Esophagus muscularis mucosa (tissue), 4 donors: ENCODE measurements at places on chromosomes 2 and 18. TPM values are rescaled to one million over a fixed set of nuclear protein-coding genes. Genes with fewer than 3 reads are reported as not detected.

Gene ADD2
- 8.6 TPM for total RNA-seq

Gene SCN1A
- under 0.01 TPM for total RNA-seq

Gene LRRC30
- total RNA-seq, result not detected

Gene NGEF
- 0.98 TPM for total RNA-seq

Gene ANKRD29
- total RNA-seq, result 7.8 TPM

Gene ZCCHC2
- total RNA-seq, result 26.1 TPM

Gene ST8SIA3
- total RNA-seq, result 0.06 TPM

Gene RIT2
- total RNA-seq, result not detected

Gene TGFBRAP1
- 24.0 TPM for total RNA-seq

Gene ADAM23
- 3.0 TPM for total RNA-seq

Gene STARD6
- total RNA-seq, result not detected

Gene GCG
- total RNA-seq, result not detected

Gene COA5
- total RNA-seq, result 48.2 TPM

Gene MAPRE3
- total RNA-seq, result 23.0 TPM

Gene SCN2A
- 0.11 TPM for total RNA-seq

Gene REEP1
- 46.1 TPM for total RNA-seq

Gene IL36A
- total RNA-seq, result not detected

Gene CLEC4F
- total RNA-seq, result 0.63 TPM

Gene ATP6V1B1
- 1.6 TPM for total RNA-seq

Gene ZBTB7C
- 7.3 TPM for total RNA-seq

Gene TNS1
- total RNA-seq, result 1,330 TPM

Gene CCBE1
- 2.5 TPM for total RNA-seq

Gene PLA2R1
- total RNA-seq, result 6.4 TPM

Gene BCL2L11
- total RNA-seq, result 12.0 TPM
